ENCODE measurements at places on chromosomes 3 and 15. TPM values are rescaled to one million over a fixed set of nuclear protein-coding genes. Genes with fewer than 3 reads are reported as not detected.

GRCh38 chr15:55775316-55775715, 32.4 kb upstream of the PRTG start:
- DNase-seq = no peak

DNA sequence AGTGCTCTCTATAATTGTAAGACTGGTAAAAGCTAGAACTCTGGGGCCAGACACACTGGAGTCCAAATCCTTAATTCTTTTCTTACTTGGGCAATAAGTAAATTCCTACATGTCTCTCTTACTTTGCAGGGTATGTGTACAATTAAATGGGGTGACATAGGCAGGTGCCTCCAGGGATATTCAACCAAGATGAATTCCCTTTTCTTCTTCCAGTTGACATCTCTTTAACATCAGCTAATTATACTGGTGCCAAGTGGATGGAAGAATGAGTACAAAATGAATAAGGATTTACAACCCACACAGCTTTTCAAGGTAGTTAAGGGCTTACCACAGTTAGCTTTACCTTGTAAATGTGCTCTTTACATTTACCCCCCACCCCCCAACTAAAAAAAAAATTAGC, 295.5 kb upstream of the GADL1 start:
- no peak for DNase-seq

DNA sequence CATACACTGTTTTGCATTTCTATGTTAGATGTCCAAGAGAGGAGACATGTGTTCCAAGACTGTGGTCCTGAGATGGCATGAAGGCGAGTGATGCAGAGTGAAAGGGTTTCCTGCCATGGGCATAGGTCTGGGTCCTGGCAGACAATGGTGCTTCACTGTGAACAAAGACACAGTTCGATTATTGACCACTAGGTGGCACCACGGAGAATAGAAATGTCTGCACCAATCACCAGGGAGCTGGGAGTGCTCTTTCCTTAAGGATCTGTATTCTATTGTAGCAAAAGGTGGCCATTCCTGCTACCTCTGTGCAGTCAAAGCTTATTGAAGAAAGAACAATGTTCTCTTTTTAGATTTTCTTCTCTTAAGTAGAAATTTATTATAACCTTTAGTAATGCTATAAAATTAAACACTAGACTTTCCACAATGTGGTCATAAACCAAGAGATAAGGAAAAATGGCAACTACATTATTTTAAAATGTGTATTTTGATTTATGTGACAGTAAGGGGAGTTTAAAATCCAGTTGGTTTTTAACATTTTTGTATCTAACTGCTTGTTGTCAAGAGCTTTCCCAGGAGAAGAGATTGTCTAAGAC, 88.7 kb downstream of the GABRG3 start:
- DNase-seq = no peak

DNA sequence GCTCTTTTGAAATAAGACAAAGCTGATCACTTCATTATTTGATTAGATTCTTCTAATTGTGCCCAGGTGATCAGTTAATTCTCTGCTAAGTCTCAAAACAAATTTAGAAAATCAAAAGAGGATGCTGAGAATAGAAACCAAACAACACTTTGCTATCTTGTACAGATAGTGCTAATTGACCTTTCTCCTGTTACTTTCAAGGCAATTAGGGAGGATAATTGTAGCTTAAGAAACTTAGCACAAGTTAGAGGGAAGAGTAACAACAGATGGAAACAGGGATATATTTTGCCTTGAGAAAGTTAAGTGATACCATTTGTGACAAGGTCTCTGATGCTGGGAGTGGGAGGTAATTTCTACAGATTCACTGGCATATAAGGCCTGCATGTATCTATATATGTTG, 344.8 kb upstream of the GRM7 start:
- DNase-seq = no peak

DNA sequence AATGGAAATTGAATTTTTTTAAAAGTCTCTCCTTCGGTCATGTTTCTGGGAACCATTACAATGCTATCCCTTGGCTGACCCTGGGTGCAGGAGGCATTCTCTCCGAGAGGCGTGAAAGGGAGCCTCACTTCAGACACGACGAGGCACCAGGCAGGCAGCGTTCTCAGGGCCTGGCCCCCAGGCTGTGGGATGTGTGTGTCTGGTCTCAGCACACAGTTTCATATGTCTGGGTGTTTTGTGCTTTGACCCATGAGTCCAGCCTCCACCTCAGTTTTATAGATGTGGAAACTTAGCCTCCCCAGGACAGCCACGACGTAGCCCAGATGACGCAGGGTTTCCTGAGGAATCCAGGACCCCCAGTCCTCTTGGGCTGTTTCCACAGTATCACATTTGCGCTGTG, 34.0 kb downstream of the FGD5 start:
- DNase-seq = no peak

GPR176 gene
- not detected for polyA plus RNA-seq

CFAP92 gene
- not detected for polyA plus RNA-seq

GLDN gene
- not detected for polyA plus RNA-seq

TIMP4 gene
- not detected for polyA plus RNA-seq

NAA80 gene
- polyA plus RNA-seq = 10.5 TPM
